ENCODE measurements at places on chromosomes 11 and 22. TPM values are rescaled to one million over a fixed set of nuclear protein-coding genes. Genes with fewer than 3 reads are reported as not detected.
A peak's percentile ranks its signal among the peaks of the same experiment; 100 is the strongest.

DNA sequence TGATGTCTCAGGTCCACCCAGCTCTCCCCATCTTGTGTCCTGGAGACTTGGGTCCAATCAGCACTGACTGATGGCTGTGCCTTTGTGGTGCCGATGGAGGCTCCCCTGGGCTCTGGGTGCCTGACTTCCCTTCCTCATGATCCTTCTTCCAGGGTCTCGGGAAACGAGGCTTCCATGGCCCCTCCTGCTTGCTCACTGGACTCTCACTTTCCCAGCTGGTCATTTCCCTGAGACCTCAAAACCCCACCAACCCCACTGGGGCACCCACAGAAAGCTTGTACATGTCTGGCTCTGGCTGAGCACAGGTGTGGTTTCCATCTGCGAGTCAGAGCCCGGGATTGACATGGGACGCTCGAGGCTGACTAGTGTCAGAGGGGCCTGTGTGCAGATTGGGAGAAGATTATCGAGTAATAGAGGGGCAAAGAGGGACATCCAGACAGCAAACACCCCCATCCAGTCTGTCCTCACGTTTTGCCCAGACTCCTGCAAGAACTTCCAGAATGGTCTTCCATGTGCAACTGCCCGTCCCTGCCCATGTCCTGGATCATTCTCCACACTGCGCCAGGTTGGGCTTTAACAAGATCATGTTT, 15.1 kb downstream of the APOL1 start:
- no peak for DNase-seq

DNA sequence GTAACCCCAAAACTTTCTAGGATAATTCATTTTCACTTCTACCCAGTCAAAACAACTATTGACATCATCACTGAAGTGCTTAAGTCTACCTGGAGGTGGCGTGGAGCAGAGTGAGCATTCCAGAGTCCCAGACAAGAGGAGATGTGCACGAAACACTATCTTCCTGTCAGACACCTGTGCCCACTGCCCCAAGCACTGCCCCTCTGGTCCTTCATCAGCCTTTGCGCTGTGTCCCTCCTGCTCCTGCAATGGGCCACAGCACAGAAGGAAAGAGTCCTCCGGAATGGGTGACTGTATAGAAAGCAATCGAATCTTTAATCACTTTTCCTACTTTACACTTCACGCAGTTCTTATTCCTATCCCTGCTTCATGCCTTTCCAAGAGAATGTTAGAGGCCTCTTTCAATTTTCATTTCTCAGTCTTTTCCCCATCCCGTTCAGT, 512 bp upstream of the GRIA4 start:
- DNase-seq = no peak

DNA sequence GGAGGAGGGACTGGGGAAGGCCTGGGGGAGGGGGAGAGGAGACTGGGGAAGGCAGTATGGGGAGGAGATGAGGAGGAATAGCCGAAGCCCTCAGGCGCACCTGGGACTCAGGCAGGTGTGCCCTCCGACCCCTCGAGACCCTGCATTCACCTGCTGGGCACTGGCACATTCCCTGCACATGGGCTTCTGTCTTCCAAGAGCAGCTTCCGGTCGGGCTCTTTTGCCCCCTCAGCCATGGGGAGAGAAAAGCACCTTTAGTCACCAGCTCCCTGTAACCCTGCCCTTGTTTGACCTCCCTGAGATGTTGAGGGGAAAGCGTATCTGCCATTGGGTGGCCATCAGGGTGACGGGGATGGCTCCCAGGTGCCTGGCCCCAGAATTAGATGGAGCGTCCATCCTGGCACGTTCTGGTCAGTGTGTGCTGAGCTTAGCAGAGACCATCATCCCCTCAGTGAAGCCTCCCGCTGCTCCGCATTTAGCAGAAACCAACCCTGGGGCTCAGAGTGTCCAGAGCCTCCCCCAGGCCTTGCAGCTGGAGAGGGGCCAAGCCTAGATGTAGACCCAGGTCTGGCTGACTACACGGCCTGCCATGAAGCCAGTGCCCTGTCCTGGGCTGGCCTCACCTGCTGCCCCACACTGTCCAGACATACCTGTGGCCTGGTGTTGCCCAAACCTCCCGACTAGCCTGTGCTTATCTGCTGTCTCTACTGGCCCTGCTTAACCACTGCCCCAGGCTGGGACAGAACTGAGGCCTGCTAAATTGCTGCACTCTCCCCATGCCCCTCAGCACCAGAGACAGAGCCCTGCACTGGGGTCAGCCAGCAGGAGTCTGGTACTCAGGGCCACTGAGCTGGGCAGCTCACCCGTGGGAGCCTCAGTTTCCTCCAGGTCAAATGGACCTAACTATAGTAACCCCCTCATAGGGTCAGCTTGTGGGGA, 6.2 kb downstream of the ANO1 start:
- no peak for DNase-seq

- DNase-seq = peak; percentile 90
Observed at GRCh38 chr11:123083623-123084029, 21.7 kb upstream of the HSPA8 start.

- DNase-seq = peak; percentile 79
Observed at GRCh38 chr11:12331239-12331874, 46.0 kb upstream of the PARVA start.

DNA sequence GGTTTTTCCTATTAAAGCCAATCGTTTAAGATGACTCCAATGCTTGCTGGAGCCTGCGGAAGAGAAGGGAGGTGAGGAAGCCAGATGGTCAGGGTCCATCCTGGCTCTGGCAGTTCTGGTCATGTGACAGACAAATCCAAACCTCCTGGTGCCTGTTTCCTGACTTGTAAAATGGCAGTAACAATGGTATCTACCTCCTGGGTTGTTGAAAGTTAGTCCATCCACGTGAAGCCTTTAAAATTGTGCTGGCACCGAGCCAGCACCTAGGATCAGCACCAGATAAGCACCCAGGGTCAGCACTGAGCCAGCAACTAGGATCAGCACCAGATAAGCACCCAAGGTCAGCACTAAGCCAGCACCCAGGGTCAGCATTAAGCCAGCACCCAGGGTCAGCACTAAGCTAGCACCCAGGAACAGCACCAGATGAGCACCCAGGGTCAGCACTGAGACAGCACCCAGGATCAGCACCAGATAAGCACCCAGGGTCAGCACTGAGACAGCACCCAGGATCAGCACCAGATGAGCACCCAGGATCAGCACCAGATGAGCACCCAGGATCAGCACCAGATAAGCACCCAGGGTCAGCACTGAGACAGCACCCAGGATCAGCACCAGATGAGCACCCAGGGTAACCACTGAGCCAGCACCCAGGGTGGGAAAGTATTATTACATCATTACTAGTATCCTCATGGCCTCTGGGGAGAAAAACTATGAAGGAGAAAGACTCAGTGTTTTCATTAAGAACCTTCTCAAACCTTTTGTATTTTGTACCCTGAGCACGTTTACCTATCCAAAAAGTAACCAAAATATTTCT, 17.2 kb downstream of the KIAA0930 start:
- DNase-seq = no peak

GRCh38 chr11:2933375-2934020, 4.3 kb upstream of the PHLDA2 start:
- DNase-seq = peak; percentile 82

- DNase-seq = peak; percentile 33
Observed at GRCh38 chr22:19713650-19714311, 522 bp upstream of the SEPTIN5 start.

DNA sequence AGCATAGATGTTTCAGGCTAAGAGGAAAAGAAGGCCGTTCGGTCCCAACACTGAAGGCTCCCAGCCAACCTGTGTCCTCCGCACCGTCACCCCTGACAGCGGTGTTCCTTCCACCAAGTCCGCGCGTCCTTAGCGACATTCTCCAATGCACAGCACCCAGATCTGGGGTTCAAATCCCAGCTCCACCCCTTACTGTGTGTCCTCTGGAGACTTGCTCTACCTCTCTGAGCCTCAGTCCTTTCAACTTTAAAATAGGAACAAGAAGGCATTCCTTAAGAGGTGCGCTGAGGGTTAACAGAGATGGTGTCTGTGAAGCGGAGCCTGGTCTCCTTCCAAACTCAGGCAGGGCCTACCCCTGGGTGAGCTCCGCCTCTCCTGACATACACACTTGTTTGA, 224.0 kb downstream of the MN1 start:
- DNase-seq = no peak

DNA sequence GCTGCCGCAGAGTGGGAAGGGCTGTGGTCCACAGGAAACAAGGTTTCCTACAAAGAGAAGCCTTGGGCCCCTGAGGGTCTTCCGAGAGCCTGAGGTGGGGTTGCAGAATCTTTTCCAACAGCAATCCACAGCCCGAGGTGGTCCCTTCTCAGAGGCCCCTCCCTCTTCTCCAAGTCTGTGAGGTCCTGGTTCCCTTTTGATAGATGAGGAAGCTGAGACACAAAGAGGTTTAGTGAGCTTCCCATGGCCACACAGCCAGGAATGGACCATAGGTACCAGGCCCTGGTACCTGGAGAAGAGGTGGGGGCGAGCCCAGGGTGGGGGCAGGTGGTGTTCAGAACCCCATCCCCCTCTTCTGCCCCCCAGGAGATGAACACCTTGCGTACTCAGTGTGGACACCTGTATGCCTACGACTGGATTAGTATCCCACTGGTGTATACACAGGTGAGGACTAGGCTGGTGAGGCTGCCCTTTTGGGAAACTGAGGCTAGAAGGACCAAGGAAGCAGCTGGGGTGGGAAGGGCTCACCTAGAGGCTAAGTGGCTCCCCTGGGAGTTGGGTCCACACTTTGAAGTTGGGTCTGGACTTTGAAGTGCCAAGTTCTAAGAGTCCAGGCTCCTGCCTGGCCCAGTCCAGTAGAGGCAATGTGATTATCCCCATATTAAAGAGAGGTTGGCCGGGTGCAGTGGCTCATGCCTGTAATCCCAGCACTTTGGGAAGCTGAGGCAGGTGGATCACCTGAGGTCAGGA, 7.0 kb downstream of the BEST1 start:
- no peak for DNase-seq

- no peak for DNase-seq
Observed at GRCh38 chr11:8339592-8340022, 75.9 kb upstream of the LMO1 start.

DNA sequence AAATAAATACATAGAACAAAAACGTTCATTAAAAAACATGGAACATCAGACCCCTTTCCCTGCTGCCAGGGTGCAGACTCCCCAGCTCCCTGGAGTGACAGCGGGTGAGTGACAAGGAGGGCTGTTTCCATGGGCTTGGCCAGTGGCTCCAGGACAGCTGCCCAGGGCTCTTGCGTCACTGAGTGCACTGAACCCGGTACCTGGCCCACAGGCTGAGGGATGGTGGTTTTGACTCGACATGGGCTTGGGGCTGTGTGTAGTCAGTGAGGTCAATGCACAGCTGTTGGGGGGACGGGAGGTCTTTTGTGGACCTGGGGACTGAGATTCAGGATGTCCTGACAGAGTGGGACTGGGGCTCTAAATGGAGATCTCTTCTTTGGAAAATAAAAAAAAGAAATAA, 142.1 kb upstream of the B3GAT1 start:
- DNase-seq = no peak

GRCh38 chr11:121152764-121153163, 51.7 kb downstream of the TECTA start:
- no peak for DNase-seq

GRCh38 chr11:121889931-121890330, 226.1 kb downstream of the BLID start:
- DNase-seq = no peak

DNA sequence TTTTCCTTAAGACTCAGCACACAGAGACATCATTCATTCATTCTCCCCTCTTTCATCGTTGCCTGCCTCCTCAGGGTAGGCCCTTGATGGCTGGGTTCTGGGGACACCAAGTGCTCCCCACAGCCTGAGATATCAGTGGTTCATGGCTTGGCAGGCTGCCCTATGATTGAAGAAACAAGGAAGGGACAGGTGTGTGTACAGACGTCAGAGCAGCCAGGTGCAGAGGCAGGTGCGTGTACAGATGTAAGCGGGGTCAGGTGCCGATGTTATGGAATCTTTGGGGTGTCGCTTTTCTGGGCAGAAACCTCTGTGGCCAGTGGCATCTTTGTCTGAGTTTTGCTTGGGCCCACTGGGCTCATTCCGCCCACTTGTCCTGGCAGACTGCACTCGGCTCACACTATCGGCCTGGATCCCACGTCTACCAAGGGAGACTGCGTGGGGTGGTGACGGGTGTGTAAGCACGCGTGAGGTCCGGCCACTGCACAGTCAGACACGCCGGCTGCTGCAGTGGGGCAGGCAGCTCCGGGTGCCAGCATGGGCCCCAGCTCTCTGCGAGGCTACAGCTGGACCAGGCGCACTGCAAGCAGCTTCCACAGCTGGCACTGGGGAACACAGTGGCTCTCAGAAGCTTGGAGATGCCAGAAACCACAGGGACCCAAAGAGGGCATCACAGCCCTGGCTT, 20.9 kb upstream of the KIAA0930 start:
- DNase-seq = no peak

DNA sequence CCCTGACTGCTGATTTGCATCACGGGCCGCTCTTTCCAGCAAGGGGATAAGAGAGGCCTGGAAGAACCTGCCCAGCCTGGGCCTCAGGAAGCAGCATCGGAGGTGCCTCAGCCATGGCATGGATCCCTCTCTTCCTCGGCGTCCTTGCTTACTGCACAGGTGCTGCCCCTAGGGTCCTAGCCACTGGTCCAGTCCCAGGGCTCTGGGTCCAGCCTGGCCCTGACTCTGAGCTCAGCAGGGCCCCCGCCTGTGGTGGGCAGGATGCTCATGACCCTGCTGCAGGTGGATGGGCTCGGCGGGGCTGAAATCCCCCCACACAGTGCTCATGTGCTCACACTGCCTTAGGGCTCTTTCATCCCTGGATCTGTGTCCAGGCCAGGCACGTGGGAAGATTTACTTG, 7.0 kb upstream of the IGLL5 start:
- no peak for DNase-seq

The OR2AG1 gene
- not detected for total RNA-seq

The CCDC87 gene
- total RNA-seq = 0.40 TPM

The SEZ6L gene
- total RNA-seq = 0.14 TPM

The MS4A6A gene
- total RNA-seq = 30.7 TPM

The UBQLN3 gene
- not detected for total RNA-seq

The CFAP300 gene
- 0.30 TPM for total RNA-seq

The PLAAT4 gene
- total RNA-seq = 12.8 TPM

The MRGPRX4 gene
- total RNA-seq = not detected

The ANO5 gene
- 48.2 TPM for total RNA-seq

The PIWIL4 gene
- total RNA-seq = 0.68 TPM

The MISFA gene
- total RNA-seq = 3.1 TPM

The CALCA gene
- total RNA-seq = 2.9 TPM

The C11orf16 gene
- not detected for total RNA-seq

The OR8B8 gene
- not detected for total RNA-seq

The ST14 gene
- total RNA-seq = 2.3 TPM

The PANX2 gene
- total RNA-seq = 0.09 TPM

The ANGPTL5 gene
- total RNA-seq = 0.83 TPM

The RAD9A gene
- 5.6 TPM for total RNA-seq

The KCNK7 gene
- 0.41 TPM for total RNA-seq
